Activated effector memory CD4-positive, alpha-beta T cell treated with Interleukin-2 at 50 U/mL for 16 hours (primary cell): ENCODE measurements at places on chromosomes 3 and 15.

GRCh38 chr3:187750513-187751123 is 5.3 kb upstream of the BCL6 start:
- DNase-seq: no peak

- no peak for DNase-seq
These were observed 240.5 kb upstream of the SETMAR start for GRCh38 chr3:4062621-4063020.

DNA sequence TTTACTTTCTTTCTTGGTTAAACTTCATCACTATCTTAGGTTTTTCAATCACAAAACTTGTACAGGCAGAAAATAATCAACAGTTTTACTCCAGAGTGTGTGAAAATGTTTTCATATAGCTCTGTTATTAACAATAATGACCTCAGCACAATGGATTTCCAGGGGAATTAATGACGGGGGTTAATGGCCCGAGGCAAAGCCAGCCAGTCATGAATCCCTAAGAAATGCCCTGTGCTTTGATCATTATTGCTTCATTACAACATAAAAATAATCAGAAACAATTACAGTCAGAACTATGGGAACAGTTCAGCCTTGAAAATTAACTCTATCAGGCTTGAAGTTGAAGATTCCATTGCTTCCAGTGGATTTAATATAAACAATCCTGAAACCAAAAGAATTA is 875.4 kb downstream of the ROBO2 start:
- no peak for DNase-seq

DNA sequence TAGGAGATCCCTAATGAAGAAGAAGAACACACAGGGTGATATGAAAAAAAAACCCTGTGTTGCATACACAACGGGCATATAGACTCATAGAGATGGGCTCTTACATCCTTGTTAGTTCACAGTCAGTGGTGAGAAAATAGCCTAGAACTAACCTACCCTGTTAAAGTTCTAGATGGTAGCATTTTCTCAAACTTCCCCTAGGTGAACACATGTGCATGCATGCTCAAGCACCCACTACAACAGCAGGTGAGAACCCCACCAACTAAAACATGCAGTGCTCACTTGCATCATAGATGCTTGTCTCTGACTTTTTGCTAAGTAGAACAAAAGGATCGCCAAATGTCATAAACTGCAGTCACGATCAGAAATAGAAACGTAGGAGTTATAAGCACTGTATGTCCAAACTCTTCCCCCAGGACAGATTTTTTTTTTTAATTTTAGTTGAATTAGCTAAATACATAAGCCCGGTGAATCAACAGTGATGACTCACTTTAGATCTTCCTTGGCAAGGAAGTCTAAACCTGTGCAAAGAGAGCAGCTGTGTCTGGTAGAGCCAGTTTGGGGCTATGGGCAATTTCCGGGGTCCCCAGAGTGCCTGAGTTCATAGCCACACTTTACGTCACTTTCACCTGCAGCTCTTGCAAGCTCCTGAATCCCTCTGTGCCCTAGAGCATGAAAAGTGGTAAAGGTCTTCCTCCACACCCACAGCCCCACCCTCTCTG is 96.2 kb upstream of the SEMA6D start:
- no peak for DNase-seq

- no peak for DNase-seq
These were observed 155.0 kb downstream of the ATP8B4 start for GRCh38 chr15:49964061-49964460.

DNA sequence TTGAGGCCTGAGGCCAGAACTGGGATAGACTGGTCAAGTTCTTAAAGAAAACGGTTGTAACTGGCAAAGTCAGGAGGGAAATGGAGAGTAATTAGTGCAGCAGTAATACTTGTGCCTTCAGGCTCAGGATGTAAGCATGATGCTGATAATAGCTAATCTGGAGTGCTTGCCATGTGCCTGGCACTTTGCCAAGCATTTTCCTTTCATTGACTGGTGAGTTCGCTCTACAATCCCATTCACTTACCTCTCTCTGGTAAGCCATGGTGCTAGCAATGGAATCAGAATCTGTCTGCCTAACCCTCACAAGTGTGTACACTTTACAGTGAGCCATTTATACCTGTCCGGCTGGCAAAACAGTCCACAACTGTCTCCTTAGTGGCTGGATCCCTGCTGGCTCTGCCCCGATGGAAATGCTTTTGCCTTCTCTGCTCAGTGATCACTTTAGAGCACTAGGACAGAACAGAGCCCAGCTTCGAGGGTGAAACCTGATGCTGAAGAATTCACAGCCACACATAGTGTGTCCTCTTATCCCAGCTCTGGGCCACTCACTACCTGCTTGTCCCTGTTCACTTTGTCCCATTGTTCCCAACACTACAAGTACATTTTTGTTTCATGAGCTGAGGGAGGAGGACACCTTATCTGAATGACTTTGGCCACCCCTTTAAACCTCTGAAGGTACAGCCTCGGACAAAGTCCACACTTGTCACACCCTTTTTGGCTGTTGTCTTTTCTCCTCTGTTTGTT is 10.3 kb downstream of the CHP1 start:
- DNase-seq: no peak

DNA sequence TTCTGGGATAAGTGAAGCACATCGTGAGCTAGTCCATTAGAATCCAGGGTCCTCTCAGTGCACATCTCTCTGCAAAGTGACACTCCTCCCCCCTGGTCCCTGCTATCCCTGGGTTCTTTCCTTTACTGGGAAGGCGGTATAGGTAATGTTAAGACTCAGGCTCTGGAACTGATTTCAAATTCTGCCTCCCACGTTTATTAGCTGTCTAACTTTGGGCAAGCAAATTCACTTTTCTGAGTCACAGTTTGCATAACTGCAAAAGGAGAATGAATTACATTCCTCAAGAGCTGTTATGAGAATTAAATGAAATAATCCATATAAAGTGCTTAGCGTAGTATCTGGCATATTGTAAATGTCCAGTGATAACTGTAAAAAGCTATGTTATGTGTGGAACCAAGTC is 168.1 kb upstream of the LRRN1 start:
- DNase-seq: no peak

GRCh38 chr15:99708563-99708962 is 24.7 kb downstream of the LYSMD4 start:
- DNase-seq: no peak

GRCh38 chr3:25782636-25782937 is 656 bp downstream of the NGLY1 start:
- DNase-seq: no peak

DNA sequence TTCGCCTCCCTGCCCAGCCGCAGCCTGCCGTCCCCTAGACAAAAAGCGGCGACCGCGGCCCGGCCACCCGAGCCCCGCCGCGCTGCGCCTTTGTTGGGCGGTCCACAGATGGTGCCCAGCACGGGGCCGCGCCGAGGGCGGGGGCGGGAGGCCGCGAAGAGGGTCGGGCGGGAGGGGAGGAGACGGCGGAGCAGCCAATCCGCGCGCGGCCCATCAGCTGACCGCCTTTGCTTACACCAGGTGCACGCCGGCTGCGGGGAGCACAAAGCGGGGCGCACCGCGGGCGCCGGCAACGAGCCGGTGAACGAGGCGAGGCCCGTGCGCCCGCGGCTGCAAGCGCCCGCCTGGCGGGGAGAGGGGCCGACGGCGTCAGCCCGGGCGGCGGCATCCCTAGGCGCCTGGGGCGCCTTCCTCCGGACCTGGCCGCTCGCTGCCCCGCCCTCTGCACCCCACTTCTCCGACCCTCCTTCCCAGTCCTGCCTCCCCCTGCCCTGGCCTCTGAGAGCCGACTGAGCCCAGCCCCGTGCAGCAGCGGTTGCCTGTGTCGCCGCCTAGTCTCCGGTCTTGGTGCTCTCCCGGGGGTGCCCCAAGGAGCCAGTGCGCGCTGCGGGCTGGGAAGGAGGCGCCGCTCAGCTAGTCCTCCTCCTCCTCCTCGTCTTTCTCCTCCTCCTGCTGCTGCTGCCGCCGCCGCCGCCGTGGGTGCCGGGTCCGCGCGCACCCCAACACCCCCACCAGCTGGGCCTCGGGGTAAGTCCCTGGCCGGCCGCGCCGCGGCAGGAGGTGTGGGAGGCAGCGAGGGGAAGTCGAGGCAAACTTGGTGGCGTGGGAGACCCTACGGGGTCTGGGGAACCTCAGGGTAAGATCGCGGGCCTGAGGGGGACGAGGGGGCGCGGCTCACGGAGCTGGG is at the start of gene LRRN1:
TSS of gene LRRN1 (plus strand) at position 259 of the 907 bp plus-strand sequence. CDS start 45,211 bp downstream, outside the sequence.
- DNase-seq: no peak

GRCh38 chr3:42499478-42499871 is 3.0 kb upstream of the VIPR1 start:
- no peak for DNase-seq

GRCh38 chr15:82710208-82710555 is 507 bp upstream of the AP3B2 start:
- DNase-seq: no peak

GRCh38 chr3:196645096-196645495 is 5.6 kb downstream of the NRROS start:
- DNase-seq: no peak

GRCh38 chr15:101264911-101265641 is 12.2 kb downstream of the SELENOS start:
- DNase-seq: no peak

GRCh38 chr3:107218864-107219269 is 158.4 kb upstream of the CCDC54 start:
- DNase-seq: no peak

DNA sequence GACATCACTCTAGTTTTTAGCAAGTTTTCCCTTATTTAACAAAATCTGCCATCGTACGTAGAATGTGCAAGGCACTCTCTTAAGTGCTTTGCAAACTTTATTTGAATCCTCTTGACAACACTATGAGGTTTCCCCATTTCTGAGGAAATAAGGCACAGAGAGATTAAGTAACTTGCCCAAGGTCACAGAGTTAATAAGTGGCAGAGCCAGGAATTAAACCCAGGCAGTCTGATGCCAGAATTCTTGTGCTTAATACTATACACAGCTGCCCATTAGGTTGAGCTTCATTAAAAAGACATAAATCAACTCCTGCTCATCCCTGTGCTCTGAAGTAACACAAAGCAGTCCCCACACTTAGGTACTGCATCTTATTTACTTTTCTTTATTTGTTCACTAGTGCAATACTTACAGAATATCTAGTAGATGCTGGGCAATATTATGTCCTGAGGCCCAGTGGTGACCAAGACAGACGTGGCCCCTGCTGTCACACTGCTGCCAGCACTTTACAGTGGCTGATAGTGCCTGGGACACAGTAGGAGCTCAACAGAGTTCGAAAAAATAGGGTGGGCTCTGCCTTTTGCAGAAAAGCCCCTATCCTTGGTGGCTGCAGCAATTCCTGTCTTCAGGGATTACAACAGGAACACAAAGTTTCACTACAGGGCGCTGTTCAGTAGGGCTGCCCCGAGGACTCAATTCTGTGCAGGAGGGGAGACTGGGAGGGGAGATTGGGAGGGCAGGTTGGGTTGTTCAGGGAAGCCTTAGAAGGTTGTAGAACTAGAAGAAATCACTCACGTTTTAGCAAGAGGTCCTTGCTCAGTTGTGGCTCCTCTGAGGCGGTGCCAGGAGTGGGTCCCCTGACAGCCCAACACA is 138.3 kb upstream of the TPM1 start:
- DNase-seq: no peak

DNA sequence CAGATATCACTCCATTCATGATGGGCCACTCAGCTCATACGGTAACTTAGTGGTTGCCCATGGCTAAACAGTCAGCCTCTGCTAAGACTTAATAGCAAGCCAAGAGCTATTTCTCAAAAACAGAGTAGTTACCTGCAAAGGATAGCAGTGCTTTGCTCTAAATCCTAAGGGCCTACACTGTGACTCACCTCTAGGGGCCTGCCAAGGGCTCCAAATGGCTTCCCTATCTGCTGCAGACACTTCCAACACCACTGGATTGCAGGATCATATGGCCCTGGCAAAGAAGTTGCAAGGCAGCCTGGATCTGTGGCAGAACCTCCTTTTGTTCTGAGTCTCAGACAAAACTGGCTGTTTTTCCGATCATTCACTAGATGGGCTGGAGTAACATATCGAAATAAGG is 17.8 kb downstream of the CGGBP1 start:
- no peak for DNase-seq

- DNase-seq: no peak
These were observed 3.2 kb downstream of the TRANK1 start for GRCh38 chr3:36941658-36942057.

DNA sequence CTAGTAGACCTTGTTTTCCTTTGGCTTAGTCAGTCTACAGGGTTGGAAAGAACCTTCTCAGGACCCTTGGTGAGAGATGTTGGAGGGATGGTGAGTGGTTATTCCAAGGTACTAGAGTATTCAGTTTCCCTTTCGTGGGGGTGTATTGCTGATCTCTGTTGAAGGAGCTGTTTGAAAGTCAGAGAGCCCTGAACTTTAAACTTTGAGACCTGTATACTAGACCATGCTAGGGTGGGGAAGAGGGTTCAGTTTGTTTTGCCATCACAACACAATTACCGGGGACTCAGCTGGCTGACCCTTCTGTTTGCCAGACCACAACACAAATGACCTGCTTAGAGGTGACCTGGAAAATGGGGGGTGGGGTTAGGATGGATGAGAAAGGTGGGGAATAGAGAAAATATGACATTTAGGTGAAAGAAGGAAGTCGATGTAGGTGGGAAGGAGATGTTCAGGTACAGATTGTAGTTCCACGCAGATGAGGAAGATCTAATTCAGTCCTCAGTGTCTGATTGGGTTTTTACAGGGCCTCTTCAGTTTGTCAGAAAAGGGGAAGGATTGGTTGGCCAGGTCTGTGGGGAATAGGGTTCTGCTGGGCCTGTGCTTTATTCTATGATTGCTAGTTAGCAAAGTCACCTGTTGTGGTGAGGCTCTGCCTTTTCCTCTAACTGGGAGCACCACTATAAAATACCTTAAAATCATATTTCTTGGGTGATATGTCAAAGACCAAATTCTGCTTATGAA is 6.8 kb downstream of the UBE2E2 start:
- DNase-seq: no peak

DNA sequence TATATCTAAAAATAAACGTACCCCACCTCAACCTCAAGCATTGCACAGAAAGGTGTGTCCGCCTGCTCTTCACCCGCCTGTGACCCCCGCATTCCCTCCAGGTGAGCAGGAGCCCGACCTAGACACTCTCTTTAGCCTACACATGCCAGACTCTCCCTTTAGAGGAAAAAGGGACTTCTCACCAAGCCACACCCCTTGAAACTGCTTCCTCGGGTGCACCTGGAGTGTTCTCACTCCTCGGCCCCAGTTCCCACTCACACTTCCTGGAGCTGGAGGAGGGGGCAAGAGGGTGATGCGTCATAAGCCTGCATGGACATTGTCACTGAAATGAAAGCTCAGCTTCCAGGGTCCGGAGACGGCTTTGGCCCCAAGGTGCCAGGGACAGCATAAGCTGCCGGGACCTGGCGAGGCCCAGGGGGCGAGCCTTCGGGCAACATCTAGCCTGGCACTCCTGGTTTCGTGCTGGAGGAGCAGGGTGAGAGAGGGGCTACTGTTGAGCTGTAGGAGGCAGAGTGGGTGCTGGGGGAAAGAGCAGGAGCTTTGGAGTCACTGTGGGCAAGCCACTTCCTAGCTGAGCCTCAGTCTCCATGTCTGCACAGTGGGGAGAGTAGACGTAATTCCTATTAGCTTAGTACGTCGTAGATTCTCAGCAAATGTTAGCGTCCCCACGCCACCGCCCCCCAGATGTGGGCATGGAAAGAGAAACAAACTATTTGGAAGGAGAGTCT is 9.8 kb upstream of the MUC4 start:
- DNase-seq: no peak
